ENCODE measurements at places on chromosomes 6 and 20. TPM values are rescaled to one million over a fixed set of nuclear protein-coding genes. Genes with fewer than 3 reads are reported as not detected.

Gene HSPA12B
- not detected for total RNA-seq

Gene TFAP2C
- not detected for total RNA-seq

Gene FAM229B
- 1.1 TPM for total RNA-seq

Gene VGLL2
- not detected for total RNA-seq

Gene RBCK1
- total RNA-seq, result 132 TPM

Gene NNAT
- 0.29 TPM for total RNA-seq

Gene ZNF217
- 57.5 TPM for total RNA-seq

Gene TMEM30A
- total RNA-seq, result 67.2 TPM

Gene VWA7
- total RNA-seq, result 2.9 TPM

Gene PEDS1
- 33.4 TPM for total RNA-seq

Gene FBXO5
- total RNA-seq, result 29.4 TPM

Gene PRDM13
- not detected for total RNA-seq

Gene BMP2
- total RNA-seq, result 0.12 TPM

GRCh38 chr6:53692172-53692571 lies 26.6 kb upstream of the KLHL31 start:
- no peak for DNase-seq

GRCh38 chr20:59670786-59671492 lies 66.6 kb downstream of the PHACTR3 start:
- DNase-seq, result no peak

GRCh38 chr6:136129365-136129764 lies 120.7 kb downstream of the MTFR2 start:
- DNase-seq, result no peak

DNA sequence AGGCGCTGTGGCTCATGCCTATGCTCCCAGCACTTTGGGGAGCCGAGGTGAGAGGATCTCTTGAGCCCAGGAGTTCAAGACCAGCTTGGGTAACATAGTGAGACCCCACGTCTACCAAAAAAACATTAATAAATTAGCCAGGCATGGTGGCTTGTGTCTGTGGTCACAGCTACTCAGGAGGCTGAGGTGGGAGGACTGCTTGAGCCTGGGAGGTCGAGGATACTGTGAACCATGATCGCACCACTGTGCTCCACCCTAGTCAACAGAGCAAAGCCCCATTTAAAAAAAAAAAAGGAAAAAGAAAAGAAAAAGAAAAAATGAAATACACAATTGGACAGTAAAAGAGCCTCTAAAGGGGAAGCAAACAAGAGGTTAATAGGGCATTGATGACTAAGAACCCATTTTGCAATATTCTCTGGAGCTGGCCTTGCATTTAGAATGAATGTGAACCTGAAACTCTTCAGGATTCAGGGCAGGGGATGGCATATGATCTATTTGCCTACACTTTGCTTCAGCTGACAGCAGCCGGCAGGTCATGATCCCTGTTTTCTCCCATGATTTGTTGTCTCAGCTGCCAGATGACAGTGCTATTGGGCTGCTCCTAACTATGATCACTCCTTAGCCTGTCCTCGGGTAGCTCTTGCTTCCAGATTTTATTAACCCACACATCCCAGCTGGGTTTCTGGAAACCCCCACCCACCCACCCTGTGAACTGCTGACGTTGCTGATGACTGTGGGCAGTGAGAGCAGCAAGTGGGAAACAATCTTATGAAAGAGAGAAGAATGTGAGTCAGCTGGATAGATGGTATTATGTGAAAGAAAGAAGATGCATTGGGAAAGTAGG lies 83.8 kb upstream of the ELOVL5 start:
- DNase-seq, result no peak

- no peak for DNase-seq
Observed at GRCh38 chr6:164692772-164693510, 616.5 kb downstream of the C6orf118 start.

DNA sequence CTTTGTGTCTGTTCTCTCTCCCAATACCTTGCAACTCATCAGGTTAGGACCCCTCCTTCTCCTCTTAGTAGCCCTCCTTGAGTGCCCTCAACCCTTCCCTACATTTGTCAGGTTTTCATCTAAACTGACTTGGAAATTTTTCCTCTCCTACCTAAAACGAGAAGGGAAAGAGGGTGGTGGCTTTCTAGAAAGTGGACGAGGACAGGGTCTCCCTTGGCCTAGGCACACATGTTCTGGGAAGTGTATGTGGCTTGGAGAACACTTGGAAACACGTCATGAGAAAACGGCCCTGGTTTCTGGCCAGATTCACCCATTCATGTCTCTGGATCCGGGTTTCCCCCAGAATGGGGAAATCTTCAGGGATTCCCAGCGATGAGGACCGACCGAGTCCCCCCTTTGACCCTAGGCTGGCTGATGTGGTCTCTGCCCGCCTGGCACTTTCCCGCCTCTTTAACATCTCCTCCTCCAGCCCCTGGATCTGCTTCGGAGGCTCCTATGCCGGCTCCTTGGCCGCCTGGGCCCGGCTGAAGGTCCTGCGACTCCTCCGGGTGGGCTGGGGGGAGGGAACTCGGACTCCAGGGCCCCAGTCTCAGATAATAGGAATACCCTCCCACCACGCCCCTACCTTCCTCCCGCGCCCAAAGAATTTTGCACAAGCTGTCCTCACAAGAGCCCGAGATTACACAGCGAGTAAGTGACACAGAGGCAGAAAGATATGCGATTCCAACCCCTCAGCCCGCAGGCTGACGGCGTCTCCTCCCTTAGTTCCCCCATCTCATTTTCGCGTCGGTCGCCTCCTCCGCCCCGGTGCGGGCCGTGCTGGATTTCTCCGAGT lies 3.0 kb downstream of the PRSS16 start:
- no peak for DNase-seq

GRCh38 chr6:30691208-30691847 lies 544 bp upstream of the NRM start:
- DNase-seq, result no peak

GRCh38 chr20:35129647-35130069 lies 17.5 kb downstream of the EDEM2 start:
- no peak for DNase-seq

GRCh38 chr6:168418711-168419121 lies 22.3 kb upstream of the SMOC2 start:
- no peak for DNase-seq

DNA sequence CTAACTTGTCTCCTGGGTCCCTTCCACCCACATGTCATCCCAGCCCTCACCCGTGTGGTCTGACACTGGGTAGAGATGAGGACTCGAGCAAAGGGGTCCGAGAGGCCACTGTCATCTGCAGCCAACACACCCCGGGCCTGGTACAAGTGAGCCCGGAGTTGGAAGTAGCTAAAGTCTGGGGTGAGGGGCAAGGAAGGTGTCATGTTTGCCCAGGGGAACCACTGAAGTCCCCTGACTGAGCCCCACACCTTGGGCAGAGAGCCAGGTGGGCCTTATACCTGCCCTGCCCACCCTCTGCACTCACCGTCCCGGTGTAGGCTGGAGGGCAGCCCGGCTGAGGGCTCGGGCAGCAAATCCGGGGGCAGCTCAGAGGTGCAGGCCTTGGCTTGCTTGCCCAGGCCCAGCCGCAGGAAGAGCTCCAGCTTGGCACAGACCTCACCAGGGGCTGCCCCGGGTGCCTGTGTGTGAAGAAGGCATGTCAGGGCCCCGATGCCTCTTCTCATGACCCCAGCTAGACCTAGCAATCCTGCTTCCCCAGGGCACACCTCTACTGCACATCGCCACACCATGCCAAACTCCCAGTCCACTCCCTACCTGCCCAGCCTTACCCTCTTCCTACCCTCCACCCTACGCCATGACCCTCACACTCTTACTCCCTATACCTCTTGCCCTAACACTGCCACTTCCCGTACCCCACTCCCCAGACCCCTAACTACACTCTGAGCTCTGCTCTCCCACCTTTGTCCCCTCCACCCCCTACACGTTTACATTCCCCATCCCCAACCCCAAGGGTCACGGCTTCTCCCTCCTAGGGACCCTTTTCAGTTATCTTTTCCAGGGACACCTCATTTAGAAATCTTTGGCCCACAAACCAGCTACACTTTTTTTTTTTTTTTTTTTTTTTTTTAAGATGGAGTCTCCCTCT lies 31.7 kb upstream of the SPAG4 start:
- no peak for DNase-seq

DNA sequence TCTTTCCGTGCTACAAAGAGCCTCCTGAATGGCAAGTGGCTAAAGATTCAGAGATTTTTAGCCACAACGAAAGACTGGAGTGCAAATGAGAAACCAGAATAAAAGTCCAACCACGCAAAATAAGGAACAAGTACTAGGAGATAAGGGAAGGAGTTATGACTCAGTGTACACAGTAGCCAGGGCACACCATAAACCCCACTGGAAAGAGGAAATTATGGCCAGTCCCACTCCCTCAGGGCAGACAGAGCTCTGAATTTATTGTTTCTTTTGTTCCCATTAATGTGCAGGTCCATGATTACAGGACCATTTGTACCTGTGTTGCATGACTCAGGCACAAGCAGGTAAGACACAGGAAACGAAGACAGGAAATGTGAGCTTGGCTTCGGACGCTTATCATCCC lies 150.3 kb upstream of the PREP start:
- DNase-seq, result no peak

- DNase-seq, result no peak
Observed at GRCh38 chr20:63968136-63968927, 1.4 kb downstream of the ZNF512B start.

DNA sequence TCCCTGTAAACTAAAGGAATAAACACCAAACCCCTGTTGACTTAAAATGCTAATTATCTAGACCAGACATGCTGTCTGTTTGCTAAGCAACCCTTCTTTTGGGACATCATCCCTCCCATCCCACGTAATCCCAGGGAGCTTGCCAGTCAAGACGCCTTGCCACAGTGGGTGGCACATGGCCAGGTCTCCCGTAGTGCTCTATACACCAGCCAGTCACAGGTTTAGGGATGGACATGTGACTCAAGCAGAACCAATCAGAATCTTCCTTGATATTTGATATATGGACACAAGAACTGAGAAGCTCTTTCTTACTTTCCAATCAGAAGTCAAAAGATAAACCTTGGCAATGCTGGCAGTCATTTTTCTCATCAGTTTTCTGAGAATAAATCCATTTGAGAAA lies 60.0 kb downstream of the CNKSR3 start:
- no peak for DNase-seq

DNA sequence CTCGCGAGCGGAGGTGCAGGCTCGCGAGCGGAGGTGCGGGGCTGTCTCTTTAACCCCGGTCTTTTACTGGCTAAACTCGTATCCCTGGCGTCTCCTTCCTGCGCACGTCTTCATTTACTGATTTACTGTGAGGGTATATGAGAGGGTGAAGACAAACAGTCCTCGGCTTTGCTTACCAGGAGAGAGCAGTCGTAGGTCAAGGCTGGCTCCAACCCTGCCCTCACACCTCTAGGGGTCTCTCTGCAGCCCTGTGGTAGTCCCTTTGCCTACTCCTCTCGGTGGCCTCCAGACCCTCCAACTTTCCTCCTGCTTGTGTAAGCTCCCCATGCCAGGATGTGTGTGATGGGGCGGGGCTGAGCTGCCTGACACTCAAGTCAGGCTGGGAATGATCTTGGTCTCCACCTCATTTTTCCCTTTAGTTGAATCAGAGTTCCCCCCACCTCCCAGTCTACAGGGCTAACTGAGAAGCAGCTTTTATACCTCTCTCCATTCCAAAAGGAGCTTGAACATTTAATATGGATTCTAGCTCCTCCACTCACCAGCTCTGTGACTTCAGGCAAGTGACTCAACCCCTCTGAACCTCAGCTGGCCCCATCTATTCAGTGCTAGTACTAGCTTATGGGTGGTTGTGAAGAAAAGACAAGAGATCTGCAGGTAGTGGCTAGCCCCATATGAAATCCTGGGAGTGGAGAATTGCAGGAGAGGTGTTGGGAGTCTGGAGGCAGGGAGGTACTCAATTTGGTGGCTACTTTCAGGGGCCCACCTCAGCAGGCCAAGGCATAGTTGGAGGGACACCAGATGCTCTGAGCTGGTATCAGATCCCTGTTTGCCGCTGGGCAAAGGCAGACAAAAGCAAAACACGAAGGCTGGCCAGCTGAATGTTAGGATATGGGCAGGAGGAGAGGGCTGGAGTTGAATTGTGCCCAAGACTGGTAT lies 902 bp downstream of the SLC29A1 start:
- no peak for DNase-seq

- DNase-seq, result no peak
Observed at GRCh38 chr6:16437095-16437494, 198.7 kb downstream of the GMPR start.

DNA sequence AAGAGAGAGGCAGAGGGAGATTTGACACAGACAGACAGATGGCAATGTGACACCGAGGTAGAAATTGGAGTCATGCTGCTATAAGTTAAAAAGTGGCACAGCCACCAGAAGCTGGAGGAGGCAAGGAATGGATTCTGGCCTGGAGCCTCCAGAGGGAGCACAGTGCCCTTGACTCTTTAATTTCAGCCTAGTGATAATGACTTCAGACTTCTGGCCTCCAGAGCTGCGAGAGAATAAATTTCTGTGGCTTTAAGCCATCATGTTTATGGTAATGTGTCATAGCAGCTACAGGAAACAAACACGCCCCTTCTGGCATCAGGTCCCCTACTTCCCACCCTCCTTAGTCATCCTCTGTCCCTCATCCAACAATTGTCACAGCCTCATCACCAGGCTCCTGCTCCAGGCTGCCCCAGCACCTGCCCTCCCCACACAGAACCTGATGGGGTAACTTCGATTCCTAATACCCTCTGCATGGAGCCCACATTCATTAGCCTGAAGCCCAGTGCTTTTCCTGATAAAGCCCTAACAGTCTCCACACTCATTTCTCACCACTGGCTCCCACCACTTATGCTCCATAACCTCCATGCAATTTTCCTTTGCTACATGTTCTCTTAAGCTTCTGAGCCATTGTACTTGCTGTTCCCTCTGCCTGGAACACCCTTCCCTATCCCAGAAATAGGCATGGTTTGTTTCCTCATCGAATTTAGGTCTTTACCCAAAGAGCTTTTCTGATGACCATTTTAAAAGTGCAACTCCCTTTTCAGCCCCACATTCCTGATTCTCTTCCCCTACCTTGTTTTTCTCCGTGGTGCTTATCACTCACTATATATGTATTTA lies 69.7 kb upstream of the TOX2 start:
- no peak for DNase-seq

- no peak for DNase-seq
Observed at GRCh38 chr20:63744574-63745423, 5.2 kb downstream of the SLC2A4RG start.

DNA sequence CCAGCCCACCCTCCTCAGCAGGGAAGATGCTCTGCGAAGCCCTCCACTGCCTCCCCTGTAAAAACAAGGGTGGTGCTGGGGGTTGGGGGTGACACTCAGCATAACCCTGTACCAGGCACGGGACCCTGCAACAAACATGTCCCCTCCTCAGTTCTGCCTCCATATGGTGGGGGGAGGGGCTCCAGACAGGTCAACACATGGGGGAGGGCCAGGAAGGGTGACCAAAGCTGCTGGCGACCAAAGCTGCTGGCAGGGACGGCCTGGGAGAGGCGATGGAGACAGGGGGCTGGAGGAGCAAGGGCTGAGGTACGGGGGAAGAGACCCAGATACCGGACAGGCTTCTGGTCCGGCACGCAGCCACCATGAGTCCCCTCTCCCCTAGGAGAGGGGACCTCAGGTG lies 123.2 kb downstream of the TAF4 start:
- no peak for DNase-seq

DNA sequence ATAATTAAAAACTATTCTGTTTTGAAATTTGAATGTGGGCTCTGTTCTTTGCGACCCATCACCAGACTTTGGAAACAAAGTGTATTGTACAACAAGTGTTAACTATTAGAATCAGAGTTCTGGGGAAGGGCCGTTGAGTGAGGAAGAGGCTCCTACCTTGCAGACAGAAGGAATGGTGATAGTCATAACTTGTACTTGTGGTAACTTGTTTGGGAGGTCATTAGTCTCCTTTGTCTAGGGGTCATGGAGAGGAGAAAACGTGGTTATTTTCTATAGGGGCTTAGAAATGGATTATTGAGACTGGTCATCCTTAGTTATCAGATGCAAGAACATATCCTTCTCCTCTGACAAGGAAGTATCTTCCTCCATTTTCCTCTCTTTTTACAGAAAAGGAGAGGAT lies 174.8 kb downstream of the BMP2 start:
- no peak for DNase-seq

Data from activated T-helper 1 cell treated with anti-CD3 and anti-CD28 coated beads, Interleukin-12 subunit alpha, Interleukin-12 subunit beta, Interleukin-2, Interleukin-4 antibody, amounts not matched to agents 30 ng/mL and 10 ng/mL and 1 ng/mL, durations not matched to agents 14 hours and 24 hours and 36 hours (primary cell).